ENCODE measurements at places on chromosomes 1 and 21.

GRCh38 chr1:12129624-12130023, 37.2 kb upstream of the TNFRSF1B start:
- DNase-seq: no peak

DNA sequence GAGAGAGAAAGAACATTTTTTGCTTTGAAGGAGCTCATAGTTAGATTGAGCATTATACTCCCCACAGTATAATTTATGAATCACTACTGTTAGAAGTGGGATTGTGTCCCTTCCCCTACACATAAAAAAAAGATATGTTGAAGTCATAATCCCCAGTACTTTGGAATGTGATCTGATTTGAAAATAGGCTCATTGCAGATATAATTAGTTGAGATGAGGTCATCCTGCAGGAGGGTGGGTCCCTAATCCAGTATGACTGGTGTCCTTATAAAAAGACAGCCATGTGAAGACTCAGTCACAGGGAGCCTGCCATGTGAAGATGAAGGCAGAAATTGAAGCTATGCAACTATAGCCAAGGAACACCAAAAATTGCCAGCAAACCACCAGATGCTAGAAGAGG, 76.4 kb downstream of the TGFB2 start:
- DNase-seq: no peak

DNA sequence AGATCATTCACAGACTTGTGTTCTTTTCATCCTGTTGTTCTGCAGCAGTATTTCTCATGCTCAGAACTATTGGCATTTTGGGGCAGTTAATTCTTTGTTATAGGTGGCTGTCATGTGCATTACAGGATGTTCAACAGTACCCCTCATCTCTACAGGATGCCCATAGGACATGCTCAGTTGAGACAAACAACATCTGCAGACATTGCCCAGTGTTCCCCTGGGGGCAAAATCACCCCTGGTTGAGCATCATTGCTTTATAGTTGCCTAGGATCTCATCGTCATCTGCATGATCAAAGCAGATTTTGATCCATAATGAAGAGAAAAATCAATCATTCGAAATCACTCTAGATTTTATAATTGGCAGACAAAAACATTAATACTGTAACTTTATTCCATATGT, 222.5 kb upstream of the CACYBP start:
- no peak for DNase-seq

GRCh38 chr1:1081311-1082238, 7.5 kb upstream of the RNF223 start:
- DNase-seq: peak; percentile 24

DNA sequence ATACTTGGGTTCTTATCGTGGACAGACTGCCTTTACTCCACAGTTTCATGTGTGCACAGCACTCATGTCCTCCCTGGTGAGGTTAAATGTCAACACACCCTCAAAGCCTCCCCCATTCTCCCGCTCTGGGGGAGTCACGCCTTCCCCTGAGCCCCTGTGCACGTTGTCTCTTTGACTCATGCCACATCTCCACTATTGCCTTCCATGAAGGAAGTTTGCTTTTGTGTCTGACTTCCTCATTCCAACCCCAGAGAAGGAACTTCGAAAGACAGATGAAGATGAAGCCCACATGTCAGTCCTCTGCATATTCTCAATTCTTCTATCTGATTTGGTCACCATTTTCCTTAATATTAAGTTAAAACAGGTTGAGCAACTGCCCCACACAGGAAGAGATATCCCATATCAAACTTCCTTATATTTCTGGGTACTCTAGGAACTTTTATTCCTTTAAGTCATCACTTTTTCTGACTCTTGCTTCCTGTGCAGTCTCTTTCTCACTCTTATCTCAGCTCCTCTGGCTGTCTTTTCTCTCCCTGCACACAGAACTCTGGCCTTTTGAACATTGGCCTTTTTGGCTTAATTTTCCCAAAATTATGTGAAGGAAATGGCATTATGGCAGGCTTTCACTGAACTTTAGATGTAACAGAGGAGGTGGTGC, 41.5 kb downstream of the C4BPA start:
- DNase-seq: no peak

GRCh38 chr1:49160677-49161076, 384.0 kb upstream of the BEND5 start:
- no peak for DNase-seq

- no peak for DNase-seq
These were observed 24.5 kb upstream of the COQ8A start for GRCh38 chr1:226915672-226915995.

GRCh38 chr1:99525331-99525730, 120.6 kb upstream of the PALMD start:
- DNase-seq: no peak

Measured in femur (tissue), 1 donor.